Activated T-cell treated with anti-CD3 and anti-CD28 coated beads, Interleukin-2, amount 50 U/mL, for 4 hours (primary cell): ENCODE measurements at places on chromosomes 11 and 22.
A peak's percentile ranks its signal among the peaks of the same experiment; 100 is the strongest.

DNA sequence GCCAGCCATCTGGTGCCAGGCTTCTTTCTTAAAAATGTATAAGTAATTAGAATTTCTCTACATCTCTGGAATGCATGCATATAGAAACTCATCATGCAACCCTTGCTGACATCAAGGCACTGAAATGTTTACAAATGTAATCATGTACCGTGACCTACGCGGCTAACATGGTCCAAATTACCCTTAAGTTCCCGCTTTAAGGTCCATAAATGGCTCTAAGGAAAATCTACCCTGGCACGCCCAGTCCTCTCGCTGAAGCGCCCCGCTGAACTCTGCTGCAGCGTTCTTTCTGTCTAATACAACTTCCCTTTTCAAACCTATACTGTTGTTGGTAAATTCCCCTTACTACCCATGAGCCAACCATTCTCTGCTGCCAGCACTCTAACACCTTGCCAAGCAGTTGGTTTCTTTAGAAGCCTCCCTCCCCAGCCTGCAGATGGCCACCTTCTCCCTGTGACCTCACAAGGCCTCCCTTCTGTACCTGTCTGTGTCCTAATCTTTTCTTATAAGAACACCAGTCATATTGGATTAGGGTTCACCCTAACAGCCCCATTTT, 13.5 kb upstream of the HMOX1 start:
- DNase-seq = no peak

- no peak for DNase-seq
Measured at GRCh38 chr22:49585461-49586243, 242.0 kb downstream of the BRD1 start.

GRCh38 chr11:78883506-78883905, 308.8 kb upstream of the NARS2 start:
- no peak for DNase-seq

DNA sequence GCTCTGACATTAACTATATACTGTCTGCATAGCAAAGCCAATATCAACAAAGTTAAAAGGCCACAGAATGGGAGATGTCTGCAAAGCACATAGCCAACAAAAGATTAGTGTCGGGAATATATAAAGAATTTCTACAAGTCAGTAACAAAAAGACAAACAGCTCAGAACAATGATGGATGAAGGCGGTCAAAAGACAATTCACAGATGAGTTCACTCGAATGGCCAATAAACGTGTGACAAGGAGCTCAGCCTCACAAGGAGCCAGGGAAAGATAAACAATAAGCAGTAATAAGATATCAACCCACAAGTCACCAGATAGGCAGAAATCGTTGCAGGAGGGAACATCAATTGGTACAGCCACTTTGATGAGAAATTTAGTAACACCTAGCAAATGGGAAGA, 106.0 kb upstream of the ISX start:
- DNase-seq = no peak

DNA sequence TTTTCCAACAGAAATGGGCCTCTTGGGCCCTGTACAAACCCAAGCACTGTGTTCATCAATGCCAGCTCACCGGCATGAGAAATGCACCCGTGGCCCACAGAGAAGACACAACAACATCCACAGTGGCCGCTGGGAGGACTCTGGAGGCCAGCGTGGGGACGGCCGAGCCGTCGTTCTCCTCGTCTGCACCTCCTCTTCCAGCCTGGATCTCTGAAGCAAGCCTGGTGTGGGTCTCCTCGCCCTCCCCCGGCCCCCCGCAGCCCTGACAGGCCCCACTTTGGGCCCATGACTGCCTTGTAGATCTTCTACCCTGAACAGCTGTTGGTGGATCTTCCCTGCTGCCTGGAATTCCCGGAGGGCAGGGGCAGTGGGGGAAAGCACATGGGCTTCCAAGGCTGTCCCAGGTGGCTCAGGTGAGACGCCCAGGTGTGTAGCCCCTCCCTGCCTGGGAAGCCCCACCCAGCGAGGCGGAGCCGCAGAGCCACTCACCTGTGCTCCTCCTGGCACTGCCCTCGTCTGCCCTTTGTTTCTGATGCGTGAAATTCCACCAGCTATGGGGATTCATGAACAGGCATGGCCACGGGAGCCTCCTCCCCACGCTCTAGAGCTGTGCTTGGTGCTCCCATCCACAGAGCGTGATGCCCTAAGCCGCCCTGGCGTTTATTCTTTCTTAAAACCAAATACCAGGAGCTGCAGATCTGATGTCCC, 225.9 kb downstream of the BRD1 start:
- no peak for DNase-seq

- no peak for DNase-seq
Measured at GRCh38 chr11:90525962-90526361, 303.1 kb upstream of the CHORDC1 start.

GRCh38 chr11:57359896-57360690, 20.9 kb downstream of the PRG3 start:
- DNase-seq = no peak

- no peak for DNase-seq
Measured at GRCh38 chr11:113552271-113552670, 77.1 kb upstream of the DRD2 start.

GRCh38 chr22:22933807-22934542, 46.4 kb downstream of the IGLL5 start:
- no peak for DNase-seq

- DNase-seq = no peak
Measured at GRCh38 chr11:57901278-57901677, 122.4 kb upstream of the OR9Q1 start.

- DNase-seq = no peak
Measured at GRCh38 chr11:100340466-100341319, 346.4 kb upstream of the ARHGAP42 start.

DNA sequence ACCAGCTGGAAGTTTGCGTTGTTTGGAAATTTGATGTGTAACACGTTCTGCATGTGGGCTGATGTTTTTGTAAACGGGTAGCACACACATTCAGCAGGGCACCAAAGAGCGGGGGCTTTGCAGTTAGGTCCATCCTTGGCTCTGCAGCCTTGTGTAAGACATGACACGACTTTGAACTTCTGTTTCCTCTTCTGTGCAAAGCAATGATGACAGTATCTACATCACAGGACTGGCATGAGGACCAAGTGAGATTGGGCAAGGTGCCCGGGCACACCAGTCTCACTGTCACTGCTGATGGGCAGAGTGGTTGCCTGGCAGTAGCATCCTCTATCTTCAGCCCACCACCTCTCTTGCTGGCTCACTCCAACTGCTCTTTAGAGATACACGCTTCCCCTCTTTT, 3.3 kb downstream of the TCN2 start:
- no peak for DNase-seq

DNA sequence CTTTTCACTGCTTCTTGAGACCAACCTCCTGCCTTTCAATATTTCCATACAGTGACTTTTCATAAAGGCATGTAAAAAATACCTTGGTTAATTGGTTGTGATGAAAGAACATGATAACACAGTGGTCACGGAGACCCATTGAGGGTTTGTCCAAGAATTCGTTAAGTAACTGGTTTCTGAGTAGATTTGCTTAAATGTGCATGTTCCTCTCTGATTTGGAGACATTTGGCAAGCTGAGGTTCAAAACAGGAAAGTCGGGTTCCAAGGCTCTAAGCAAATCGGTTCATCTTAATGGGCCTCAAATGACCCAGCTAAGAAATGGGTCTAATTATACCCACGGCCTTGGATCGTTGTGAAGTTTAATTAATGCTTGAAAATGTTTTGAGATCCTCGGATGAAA, 36.9 kb upstream of the CCND1 start:
- DNase-seq = no peak

DNA sequence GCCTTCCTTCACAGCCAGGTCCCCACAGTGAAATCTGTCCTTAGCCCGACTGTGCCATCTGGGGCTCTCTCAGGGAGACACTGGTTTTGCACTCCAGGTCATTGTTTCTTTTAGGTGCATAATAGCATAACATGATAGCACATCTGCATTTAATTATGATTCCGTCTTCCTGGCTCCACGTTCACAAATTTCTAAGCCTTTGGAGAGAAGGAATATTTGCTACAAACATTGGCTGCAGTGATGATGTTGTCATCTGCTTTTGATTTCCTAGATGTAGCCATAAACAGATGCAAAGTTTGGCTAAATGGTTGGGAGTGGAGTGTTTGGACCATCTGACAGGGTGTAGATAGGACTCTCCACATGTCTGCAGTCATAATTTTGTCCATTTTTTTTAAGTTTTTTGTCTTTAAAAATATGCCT, 12.0 kb upstream of the CAT start:
- DNase-seq = no peak

DNA sequence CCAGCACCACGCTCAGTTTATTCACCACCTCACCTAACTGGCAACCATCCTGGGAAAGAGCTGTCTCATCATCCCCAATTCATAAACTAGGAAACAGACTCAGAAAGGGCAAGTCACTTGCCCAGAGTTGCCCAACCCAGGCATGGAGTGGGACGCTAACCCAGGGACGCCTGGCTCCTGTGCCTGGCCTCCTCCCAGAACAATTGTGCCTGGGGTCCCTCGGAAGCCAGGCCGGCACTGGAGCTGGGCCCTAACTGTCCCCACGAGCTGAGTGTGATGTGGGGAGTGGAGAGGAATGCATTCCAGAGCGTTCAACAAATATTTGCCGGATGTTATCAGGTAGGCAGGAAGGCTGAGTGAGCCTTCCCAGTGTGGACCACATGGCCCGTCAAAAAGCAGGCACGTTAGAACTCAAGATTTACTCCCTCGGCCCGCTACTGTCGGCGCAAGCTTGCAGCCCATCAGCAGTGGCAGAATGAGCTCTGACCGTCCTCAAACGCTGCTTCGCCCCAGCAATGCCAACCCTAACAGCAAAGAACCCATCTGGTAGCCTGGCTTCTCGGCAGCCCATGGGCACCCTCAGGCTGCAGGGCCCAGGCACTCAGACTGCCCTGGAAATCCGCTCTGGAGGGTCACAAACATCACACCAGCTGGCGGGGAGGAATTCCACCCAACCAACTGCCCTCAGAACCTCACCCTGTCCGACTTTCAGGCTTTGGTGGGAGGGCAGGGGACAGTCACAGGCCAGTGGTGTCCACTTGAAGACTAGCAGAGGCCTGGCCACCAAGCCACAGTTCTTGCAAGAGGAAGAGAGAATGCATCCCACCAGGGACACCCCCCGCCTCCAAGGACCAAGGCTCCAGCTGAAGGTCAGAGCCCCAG, 35.6 kb downstream of the MYH9 start:
- no peak for DNase-seq

DNA sequence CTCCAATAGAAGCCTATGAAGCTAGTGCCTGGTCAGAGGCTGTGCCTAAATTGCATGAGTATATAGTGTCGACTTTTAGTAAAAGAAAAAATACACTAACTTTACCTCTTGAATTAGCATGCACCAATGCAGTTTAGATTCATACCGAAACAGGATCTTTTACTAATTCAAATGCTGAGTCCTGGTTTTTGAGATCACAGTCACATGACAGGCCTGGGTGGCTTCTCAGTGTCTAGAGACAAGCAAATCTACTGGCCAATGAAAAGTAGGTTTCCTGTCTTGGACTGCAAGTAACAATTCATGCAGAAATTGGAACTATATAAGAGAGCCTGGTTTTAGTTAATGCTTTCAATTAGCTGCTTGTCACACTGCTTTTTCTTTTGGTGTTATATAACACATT, 7.2 kb downstream of the ARHGEF12 start:
- no peak for DNase-seq

GRCh38 chr22:22800716-22801115, 86.9 kb upstream of the IGLL5 start:
- DNase-seq = no peak

GRCh38 chr11:70839851-70840250, 412.5 kb downstream of the SHANK2 start:
- no peak for DNase-seq

DNA sequence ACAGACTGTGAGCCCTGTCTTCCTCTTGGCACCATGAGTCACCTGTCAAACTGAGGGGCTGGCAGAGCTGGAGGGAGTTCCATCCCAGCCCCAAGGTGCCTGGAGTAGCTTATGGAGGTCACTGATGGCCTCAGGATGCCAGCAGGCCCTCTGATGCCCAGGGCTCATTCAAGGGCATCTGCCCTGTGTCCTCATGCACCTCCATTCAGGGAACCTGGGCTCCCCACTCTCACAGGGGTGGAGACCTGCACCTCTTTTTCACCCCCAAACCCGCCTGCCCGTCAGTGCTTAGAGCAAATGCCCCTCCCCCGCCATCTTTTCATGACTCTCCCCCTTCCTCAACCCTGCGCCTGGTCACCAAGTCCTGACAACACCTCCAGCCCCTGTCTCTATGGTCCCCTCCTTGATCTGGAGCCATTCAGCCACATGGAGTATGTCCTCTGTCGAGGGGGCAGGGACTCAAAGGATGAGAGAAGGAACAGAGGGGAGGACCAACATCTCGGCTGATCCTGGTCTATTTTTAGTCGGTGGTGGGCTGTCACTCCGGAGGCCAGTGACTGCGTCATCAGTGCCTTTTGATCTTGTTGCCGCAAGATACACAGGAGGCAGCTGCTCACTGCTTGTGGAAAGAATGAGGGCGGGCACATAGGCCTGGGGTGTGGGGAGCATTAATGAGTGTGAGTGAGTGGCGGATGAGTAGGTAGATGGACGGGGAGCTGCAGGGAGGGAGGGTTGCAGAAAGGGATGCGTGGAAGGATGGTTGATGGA, 72.2 kb downstream of the CDKN1C start:
- no peak for DNase-seq

DNA sequence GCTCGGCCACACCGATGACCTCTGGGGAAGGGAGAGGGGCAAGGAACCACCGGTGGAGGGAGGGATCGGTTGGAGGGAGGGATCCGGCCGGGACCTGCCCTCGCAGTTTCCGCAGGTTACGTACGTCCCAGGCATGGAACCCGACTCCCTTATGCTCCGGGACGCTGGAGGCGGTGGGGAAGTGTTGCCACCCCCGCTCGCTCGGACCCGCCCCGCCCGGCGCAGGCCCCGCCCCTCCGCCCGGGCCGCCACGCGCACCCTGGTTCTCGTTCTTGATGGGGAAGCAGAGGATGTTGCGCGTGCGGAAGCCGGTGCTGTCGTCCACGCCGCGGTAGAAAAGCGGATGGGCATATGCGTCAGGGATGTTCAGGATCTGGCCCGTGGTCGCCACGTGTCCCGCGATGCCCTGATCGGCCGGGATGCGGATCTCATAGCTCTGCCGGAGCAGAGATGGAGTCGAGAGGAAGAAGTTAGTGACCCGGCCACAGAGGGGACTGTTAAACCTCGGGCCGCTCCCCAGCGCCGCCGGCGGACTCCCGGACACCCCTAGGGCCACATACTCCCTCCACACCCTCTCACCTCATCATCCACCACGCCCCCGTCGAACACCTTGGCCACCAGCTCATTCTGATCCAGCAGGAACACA, 89.8 kb downstream of the PDE2A start:
- peak; percentile 68 for DNase-seq

DNA sequence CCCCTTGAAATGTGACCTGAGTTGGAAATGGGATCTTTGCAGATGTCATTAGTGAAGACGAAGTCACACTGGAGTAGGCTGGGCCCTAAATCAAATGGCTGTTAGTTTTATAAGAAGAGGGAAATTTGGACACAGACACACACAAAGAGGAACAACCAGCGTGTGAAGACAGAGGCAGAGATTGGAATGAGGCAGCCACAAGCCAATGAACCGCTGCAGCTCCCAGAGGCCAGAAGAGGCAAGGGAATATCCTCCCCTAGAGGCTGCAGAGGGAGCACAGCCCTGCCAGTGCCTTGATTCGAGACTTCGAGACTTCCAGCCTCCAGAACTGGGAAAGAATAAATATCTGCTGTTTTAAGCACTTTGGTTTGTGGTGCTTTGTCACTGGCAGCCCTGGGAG, 484.5 kb downstream of the MN1 start:
- DNase-seq = no peak
